T47D (cell line): ENCODE measurements at places on chromosomes 3 and 15.

DNA sequence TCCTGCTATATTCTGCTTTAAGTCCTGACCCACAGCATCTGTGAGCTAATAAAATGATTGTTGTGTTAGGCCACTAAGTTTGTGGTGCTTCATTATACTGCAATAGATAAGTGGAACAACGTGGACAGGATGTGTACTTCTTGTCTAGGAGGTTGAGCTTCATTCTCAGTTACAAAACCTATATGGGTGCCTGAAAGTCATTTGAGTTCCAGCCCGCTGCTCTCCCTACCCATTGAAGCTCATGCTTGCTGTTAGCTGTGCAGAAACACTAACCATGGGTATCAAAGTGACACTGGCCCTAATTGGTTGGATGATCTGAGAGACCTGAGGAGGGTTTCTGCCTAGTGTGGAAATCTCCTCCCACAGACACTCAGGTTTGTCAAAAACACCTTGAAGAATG, 357.2 kb downstream of the PDCD6IP start:
- DNase-seq = no peak

- no peak for DNase-seq
These were observed 274.5 kb upstream of the C2CD4B start for GRCh38 chr15:62439543-62440016.

GRCh38 chr15:101198800-101199199, 53.0 kb downstream of the CHSY1 start:
- DNase-seq = no peak

GRCh38 chr3:171883893-171884279, 40.7 kb downstream of the TMEM212 start:
- DNase-seq = no peak

GRCh38 chr3:36803091-36803791, 38.9 kb upstream of the DCLK3 start:
- DNase-seq = no peak

GRCh38 chr3:90080988-90081387, 973.6 kb downstream of the EPHA3 start:
- DNase-seq = no peak

- no peak for DNase-seq
These were observed 506.7 kb upstream of the SGO1 start for GRCh38 chr3:20692675-20693074.

- DNase-seq = no peak
These were observed 325.1 kb upstream of the THBS1 start for GRCh38 chr15:39255760-39256159.

DNA sequence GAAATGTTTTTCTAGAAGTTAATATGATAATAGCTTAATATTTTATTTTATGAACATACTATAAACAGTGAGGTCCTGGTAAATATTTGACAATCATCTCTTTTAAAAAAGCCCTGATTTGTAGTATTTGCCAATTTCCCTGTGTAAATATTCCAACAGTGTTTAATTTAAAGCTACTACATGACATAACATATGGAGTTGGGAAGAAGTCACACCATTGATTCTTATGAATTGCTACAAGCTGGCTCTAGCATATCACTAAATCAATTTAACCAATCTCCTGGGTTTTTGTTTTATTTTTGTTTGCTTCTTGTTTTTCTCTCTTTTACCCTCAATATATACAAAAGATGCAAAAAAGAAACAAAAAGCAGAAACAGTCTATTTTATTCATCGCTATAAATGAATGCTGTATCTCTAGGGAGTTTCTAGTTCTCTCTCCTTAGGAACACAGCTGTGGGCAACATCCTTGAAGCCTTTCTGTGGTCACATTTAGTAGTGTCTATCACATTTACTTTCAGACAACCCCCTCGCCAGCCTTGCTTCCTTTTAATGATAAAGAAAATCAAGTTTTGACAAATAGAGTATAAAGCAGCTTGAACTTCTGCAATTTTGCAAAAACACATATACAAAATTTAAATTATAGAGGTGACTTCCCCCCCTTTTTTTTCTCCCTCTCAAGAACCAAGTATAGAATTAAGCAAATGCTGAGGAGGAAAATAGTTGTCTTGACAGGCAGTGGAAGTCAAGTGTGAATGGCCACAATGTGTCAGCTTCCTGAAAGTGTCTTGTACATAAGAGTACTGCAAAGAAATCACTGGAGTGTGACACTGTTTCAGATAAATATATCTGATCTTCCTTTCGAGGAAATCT, 21.4 kb downstream of the CCR1 start:
- DNase-seq = no peak

GRCh38 chr15:80031841-80032240, 27.6 kb upstream of the ZFAND6 start:
- DNase-seq = no peak

GRCh38 chr15:98753726-98754656, 105.7 kb downstream of the IGF1R start:
- DNase-seq = no peak

GRCh38 chr15:101138913-101139880, 112.7 kb downstream of the CHSY1 start:
- no peak for DNase-seq

- no peak for DNase-seq
These were observed 6.5 kb downstream of the RUBCN start for GRCh38 chr3:197730200-197730599.

DNA sequence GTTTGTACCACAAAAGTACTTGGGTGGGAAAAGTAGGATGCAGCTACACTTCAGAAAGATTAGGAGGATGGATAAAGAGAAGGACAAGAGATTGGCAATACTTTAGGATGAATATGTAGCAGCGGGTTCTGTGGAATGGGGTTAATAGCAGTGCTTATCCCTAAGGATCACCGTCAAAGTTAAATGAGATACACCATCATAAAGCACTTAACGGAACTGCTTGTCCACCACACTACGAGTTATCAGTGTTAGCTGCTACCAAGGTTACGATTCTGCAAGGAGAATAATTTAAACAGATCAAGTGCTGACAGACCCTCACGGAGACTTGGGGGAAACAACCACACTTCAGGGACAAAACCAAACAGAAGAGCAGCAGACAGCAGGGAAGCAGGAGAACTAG, 963 bp downstream of the SHQ1 start:
- no peak for DNase-seq

DNA sequence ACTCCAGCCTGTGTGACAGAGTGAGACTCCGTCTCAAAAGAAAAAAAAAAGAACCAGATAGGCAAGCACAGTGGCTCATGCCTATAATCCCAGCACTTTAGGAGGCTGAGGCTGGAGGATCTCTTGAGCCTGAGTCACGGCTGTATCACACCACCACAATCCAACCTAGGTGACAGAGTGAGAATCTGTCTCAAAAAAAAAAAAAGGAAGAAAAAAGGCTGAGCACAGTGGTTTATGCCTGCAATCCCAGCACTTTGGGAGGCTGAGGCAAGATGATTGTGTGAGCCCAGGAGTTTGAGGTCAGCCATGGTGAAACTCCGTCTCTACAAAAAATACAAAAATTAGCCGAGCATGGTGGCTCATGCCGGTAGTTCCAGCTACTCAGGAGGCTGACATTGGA, 5.6 kb upstream of the NICN1 start:
- DNase-seq = no peak

- no peak for DNase-seq
These were observed 310.6 kb downstream of the MAGI1 start for GRCh38 chr3:65728138-65728537.

GRCh38 chr3:126964261-126964660, 18.7 kb upstream of the PLXNA1 start:
- DNase-seq = no peak

GRCh38 chr3:99499235-99500158, 138.9 kb upstream of the COL8A1 start:
- DNase-seq = peak; percentile 55

- no peak for DNase-seq
These were observed 42.7 kb upstream of the DCUN1D1 start for GRCh38 chr3:183022936-183023516.

DNA sequence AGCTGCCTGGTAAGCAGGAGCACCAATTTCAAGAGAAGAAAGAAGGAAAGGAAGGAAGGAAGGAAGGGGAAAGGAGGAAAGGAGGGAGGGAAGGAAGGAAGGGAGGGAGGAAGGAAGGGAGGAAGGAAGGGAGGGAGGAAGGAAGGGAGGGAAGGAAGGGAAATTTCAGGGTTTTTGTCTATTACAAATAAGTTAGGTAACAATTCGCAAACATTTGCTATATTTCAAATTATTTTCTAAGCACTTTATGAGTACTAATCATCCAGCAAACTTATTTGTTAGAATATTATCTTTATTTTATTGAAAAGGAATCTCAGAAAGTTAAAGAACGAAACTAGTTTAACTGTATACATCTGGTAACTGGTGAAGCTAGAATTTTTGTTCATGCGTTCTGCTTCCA, 921.7 kb downstream of the TBL1XR1 start:
- no peak for DNase-seq

DNA sequence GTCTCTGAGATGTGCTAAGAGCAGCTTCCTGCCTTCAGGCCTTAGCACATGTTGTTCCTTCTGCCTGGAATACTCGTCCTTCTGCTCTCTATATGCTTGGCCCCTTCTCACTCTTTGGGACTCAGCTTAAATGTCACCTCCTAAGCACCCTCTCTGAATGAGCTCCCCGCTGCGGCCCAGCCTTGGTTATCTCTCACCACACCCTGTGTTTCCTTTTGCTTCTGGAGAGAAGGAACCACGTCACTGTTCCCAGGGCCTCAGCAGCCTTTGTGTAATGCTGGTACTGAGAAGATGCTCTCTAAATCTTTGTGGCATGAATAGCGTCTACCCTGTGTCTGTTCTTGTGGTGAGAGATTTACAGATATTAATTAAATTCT, 2.2 kb downstream of the FAH start:
- DNase-seq = no peak

- no peak for DNase-seq
These were observed 91.8 kb downstream of the THBS1 start for GRCh38 chr15:39672666-39673065.

DNA sequence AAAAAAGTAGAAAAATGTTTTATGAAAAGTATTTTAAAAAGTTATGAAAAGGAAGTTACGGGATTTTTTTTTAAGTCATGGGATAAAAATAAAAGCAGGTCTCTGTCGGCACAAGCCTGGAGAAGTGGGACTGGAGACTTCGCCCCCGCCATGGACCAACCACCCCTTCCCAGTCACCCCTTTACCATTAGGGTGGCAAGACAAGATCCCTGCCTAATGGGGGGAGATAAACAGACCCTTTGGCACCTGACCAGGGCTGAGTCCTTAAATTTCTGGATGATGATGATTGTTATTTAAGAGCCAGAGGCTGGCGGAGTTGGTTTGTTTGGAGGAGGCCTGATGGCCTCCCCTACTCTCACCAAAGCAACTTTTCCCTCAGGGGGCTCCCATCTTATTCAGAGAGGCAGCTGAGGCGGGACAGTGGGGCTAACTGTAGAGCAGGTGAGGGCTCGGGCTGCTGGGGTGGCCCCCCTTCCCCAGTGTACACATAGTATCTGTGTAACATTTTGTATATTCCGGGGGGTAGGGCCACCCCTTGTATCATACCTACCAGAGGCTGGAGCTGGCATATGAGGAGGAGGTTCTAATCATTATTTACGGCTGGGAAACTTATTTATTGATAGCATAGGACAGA, 74.0 kb downstream of the ADAMTS7 start:
- DNase-seq = no peak

DNA sequence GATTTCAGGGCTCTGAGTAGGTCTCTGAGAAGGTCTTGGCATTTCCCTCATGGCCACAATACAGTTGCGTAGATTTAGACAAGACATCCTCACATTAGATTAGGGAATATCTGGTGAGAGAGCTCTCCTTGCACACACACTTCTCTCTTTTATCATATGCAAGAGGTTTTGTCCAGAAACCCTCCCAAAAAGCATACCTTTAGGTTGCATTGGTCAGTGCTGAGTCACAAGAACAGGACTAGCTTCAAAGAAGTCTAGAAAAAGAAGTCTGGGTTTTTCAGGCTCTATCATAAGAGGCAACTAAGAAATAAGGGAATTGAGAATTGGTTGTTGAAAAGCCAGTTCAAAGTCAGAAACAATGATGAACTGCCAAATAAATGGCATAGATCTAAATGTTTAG, 40.1 kb upstream of the MITF start:
- DNase-seq = no peak

DNA sequence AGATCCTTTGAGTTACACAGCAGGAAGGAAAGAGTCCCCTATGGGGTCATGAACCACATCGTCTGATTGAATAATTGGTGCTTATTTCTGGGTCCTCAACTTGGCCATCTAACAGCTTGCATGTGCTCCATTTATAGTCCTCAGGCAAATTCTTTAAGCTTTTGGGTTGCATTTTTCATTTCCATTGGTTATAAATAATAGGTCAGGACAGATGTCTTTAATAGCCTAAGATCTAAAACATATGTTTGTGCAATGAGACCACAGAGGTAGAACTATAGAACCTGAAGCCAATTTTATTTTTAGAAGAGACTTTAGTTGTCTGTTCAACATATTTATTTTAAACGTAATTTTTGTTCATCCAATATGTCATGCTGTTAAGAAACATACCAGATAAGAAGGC, 43.2 kb downstream of the CD200R1L start:
- no peak for DNase-seq

- no peak for DNase-seq
These were observed 127.8 kb downstream of the GHSR start for GRCh38 chr3:172320468-172320867.

- no peak for DNase-seq
These were observed 15.1 kb downstream of the DUSP7 start for GRCh38 chr3:52041118-52041731.

- DNase-seq = no peak
These were observed 11.7 kb upstream of the NMB start for GRCh38 chr15:84669726-84670125.

GRCh38 chr15:71806452-71806931, 3.9 kb upstream of the NR2E3 start:
- DNase-seq = no peak

GRCh38 chr3:49133226-49133951, 539 bp upstream of the LAMB2 start:
- peak; percentile 84 for DNase-seq

DNA sequence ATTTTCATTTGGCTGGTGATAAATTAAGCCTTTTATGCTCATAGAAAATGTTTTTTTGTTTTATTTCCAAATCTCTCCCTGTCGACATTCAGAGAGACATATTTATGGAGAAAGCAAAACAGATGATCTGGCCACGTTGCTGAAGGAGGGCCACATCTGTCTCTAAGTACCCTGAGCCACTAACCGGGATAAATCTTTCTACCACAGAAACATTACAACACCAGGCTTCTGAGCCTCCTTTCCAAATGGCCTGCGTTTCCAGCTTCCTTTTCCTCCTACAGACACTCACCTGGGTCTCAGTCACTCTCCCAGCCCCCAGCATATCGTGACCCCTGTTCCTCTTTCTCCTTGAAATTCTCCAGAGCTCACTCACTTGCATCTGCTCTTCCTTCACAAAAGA, 161.0 kb downstream of the ARRDC4 start:
- no peak for DNase-seq

DNA sequence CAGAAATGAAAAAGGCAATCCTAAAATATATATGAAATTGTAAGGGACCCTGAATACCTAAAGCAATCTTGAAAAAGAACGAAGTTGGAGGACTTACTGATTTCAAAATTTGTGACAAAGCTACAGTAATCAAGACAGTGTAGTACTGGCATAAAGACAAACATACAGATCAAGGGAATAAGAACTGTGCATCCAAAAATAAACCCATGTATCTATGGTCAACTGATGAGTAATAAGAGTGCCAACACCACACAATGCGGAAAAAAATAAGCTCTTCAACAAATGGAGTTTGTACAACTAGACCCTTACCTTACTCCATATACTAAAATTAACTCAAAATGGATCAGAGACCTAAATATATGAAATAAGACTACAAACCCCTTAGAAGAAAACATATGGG, 29.6 kb downstream of the GSK3B start:
- DNase-seq = no peak
